Cerebellar cortex (tissue), 1 donor: ENCODE measurements at places on chromosomes 11 and 22.

- no peak for DNase-seq
Observed at GRCh38 chr22:20284471-20285086, 16.5 kb upstream of the RTN4R start.

- DNase-seq = peak; percentile 62
Observed at GRCh38 chr11:35418282-35419183, 825 bp downstream of the SLC1A2 start.

DNA sequence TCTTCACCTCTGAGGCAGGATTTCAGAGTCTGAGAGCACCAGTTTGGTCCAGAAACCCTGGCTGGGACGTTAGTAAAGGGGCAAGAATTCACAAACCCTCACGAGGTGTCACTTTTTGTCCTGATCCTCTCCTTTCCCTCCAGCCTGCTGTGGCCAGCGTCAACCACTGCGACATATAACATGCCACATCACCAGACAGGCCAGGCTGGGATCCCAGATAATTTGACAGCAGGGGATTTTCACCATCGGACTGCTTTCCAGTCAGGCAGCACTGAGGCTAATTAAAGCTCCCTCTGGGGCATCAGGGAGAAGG is 36.8 kb upstream of the RBFOX2 start:
- no peak for DNase-seq

GRCh38 chr11:59759900-59760299 is 4.7 kb downstream of the STX3 start:
- DNase-seq = no peak

DNA sequence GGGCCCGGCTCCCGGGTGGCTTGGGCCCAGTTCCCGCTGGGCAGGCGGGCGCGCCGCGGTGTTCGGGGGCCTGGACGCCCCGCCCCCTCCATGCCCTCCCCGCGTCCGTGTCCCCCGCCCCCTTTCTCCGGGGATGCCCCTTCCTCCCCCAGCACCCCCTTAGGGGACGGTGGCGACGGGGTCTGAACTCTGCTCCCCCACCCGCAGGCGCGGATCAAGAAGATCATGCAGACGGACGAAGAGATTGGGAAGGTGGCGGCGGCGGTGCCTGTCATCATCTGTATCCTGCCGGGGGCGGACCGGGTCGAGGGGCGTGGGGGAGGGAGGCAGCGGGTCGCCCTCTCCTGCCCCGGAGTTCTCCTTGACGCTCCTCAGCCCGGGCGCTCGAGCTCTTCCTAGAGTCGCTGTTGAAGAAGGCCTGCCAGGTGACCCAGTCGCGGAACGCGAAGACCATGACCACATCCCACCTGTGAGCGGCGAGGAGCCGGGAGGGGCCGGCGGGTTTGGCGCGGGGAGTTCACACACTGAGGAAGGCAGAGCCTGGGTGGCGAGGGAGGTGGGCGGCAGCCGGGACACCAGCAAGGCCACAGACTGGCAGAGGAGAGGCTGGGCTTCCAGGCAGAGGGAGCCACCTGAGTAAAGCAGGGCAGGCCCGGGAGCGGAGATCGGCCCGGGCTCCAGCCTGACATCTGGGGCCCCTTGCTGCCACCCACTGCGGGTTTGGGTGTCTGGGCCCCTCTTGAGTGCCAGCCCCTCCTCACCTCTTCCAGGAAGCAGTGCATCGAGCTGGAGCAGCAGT is 546 bp downstream of the DRAP1 start:
- no peak for DNase-seq

- no peak for DNase-seq
Observed at GRCh38 chr22:33880986-33881385, 39.3 kb downstream of the LARGE1 start.

DNA sequence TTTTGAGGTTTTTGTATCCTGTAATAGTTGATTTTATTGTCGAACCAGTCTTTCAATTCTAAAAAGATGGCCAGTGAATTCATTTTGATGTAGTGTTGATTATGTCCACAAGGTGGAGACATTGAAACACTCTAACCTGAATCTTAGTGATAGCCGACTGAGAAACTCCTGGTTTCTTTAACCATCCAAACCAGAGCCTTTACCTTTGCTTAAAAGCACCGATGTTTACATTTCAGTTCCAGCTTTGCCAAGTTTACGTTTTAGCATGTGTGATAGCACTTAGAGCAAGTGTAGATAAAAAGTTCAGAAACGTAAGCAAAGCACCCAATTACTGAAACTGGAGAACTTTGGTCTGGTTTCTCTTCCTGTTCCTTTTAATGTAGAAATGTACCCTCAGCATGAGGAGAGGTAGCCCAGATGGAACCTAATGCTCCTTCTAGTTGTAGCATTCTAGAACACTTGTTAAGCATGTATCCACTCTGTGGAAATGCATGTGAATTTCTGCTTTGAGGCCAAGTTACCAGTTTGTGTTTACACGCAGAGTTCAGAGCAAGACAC is 208.6 kb downstream of the DBX1 start:
- peak; percentile 81 for DNase-seq

GRCh38 chr22:50260801-50261614 is 475 bp downstream of the MAPK12 start:
- peak; percentile 66 for DNase-seq

GRCh38 chr11:405323-405953 is 9.4 kb downstream of the SIGIRR start:
- peak; percentile 25 for DNase-seq

GRCh38 chr11:45653277-45653676 is 12.1 kb downstream of the CHST1 start:
- no peak for DNase-seq
